AG04449 (cell line): ENCODE measurements at places on chromosomes 6 and 20.
A peak's percentile ranks its signal among the peaks of the same experiment; 100 is the strongest.

DNA sequence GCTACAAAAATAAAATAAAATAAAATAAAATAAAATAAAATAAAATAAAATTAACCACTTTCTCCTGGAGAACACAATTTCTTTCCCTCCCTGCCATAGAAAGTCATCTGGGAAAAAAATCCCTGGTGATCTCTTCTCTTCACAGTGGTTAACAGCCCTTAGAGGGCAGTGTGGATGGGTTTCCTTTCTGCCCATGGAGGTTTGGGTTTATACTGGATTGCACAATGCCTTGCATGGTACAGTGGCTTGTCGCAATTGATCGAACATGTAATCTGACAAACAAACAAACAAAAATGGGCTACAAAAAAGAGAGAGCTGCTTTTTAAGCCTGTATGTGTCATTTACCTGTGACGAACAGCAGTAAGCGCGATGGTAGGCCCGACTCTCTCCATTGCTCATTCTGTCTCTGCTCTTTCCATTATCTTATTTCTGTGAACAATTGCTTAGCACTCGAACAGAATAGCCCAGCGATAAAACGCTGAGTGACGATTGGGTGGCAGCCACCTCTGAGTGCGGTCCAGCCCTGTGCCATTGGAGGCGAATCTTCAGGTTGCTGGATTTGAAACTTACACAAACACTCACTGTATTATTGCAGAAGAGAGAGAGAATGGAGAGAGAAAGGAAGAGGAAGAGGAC, 166.1 kb downstream of the CD83 start:
- no peak for DNase-seq

- DNase-seq = no peak
Observed at GRCh38 chr20:25600632-25601031, 15.3 kb upstream of the NINL start.

DNA sequence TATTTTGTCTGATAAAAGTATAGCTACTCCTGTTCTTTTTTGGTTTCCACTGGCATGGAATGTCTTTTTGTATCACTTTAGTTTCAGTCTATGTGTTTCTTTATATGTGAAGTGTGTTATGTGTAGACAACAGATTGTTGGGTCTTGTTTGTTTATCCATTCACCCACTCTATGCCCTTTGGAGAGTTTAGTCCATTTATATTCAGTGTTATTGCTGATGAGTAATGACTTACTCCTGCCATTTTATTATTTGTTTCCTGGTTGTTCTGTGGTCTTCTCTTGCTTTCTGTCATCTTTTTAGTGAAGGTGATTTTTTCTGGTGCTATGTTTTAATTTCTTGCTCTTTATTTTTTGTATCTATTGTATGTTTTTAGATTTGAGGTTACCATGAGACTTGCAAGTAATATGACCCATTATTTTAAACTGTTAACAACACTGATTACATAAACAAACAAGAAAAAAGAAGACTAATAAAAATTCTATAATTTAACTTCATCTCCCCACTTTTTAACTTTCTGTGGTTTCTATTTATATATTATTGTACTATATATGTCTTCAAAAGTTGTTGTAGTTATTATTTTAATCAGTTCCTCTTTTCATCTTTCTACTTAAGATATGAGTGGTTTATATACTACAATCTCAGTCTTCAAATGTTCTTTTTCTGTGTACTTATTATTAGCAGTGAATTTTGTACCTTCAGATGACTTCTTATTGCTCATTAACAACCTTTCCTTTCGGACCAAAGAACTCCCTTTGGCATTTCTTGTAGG, 323.4 kb downstream of the BTBD9 start:
- DNase-seq = no peak

DNA sequence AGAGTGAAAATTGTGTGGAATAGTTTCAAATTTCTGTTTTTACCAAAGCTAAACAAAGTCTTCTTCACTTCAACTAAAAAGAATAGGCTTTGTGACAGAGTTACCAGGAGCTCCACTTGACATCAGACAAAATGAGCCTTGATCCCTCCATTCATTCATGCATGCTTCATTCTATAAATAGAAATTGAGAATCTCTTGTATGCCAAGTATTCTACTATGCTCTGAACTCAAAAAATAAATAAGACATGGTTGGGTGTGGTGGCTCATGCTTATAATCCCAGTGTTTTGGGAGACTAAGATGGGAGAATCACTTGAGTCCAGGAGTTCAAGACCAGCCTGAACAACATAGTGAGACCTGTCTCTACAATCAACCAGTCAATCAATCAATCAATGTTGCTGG, 236.6 kb upstream of the FAM83B start:
- no peak for DNase-seq

- no peak for DNase-seq
Observed at GRCh38 chr6:37547564-37548061, 47.9 kb upstream of the CCDC167 start.

GRCh38 chr6:129454488-129454887, 255.5 kb downstream of the ARHGAP18 start:
- DNase-seq = no peak

- DNase-seq = no peak
Observed at GRCh38 chr6:143609972-143610371, 67.8 kb upstream of the PHACTR2 start.

DNA sequence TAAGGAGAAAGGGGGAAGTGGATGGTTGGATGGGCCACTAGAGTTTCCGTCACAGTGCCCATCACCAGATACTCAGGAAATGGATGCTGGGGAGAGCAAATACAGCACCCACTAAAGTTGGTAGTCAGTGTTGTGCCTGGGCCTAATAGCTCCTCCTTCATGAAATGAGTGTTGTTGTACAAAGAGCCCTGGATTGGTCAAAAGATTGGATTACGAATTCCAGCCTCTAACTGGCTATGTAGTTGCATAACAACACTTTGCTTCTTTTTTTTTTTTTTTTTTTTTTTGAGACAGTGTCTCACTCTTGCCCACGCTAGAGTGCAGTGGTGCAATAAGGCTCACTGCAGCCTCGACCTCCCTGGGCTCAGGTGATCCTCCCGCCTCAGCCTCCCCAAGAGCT, 27.4 kb downstream of the KCNG1 start:
- no peak for DNase-seq

DNA sequence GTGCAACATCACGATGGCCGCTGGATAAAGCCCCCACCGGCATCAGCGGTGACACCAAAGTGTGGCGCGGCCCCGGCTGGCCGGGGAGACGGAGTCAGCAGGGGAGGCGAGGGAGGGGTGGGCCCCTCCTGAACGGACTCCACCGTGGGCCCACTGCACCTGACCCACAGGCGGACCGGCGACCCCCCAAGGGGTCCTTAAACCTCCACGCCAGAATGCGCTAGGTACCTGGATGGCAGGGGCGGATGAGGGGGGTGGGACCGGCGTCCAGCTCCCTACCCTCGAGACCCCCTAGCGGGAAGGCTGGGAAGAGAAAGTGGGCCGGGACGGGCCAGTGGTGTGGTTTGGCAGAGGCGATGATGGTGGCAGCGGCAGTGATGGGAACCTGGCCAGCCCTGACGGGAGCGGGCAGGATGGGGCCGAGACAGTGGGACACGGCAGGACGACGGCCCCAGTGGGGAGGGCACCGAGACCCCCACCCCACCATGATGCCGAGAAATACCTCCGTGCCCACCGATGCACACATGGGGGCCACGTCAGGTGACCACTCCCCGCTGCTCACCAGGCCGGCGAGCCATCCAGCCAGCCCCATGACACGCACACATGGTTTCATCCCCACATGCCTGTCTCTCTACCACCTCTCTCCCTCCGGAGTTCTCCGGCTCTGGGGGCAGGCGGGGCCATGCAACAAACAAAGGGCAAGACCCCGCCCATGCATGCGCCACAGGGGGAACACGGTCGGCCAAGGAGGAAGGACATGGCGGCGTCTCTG, 771.9 kb upstream of the DEFB115 start:
- no peak for DNase-seq

DNA sequence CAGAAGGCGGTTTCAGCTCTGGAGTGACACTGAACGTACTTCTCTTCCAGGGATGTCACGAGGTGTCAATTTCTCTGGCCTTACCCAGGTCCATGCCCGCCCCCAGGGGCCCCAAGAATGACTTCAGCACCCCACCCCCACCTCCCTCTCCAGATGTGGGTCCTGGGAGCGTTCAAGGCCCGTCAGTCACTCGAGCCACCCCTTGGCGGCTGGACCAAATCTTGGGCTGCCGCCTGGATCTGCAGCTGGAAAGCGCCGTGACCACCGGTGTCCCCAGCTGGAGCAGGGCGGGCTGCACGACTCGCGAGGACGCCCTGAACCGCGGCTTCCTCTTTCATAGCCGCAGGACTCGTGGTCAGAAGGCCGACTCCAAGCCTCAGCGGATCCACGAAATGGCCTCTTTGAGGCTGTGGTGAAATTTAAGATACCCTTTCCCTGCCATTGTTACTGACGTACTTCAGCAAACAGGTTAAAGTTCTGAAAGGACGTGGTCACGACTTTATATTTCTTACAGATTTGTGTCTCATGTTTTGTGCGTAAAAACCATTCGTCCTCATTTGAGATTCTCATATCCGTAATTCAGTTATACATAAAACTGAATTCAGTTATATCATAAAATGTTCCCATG, 29.3 kb downstream of the TRIM38 start:
- no peak for DNase-seq

- DNase-seq = no peak
Observed at GRCh38 chr6:160437775-160438174, 89.6 kb downstream of the SLC22A3 start.

DNA sequence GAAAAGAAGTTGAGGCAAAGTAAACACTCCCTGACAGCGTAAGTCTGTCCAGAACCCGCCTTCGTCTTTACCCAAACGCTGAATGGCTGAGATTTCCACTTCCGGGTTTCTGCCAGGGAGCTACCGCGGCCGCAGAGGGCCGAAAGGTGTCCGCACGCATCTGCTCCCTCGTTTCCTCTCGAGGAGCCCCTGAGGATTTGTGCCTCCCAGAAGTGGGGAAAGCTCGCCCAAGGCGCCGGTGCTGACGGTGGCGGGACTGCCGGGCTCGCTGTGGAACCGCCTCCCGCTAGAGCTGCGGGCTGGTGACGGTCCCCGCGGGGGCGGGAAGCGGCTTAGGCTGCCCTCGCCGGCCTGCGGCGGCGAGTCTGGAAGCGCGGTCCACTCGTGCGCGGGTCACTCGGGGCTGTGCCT, 1760.2 kb upstream of the DEFB115 start:
- DNase-seq = no peak

GRCh38 chr6:149095842-149096241, 221.7 kb upstream of the TAB2 start:
- no peak for DNase-seq

DNA sequence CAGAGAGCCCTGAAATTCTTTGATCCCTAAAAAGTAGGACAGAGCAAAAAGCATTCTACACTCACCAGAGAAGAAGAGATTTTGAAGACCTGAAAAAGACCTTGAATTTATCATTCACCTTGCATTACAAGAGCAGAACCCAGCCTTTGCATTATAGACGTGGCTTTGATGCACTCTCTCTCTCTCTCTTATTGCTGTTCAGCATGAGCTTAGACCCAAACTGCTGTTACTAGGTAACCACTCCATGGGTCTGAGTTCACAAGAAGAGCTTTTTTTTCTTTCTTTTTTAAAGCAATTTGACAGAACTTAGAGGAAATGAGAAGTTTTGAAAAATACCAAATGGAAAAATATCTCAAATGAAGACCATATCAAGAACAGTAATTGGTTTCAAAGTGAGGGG, 44.4 kb downstream of the COL9A1 start:
- no peak for DNase-seq

GRCh38 chr6:109184638-109185037, 89.3 kb downstream of the CEP57L1 start:
- no peak for DNase-seq

DNA sequence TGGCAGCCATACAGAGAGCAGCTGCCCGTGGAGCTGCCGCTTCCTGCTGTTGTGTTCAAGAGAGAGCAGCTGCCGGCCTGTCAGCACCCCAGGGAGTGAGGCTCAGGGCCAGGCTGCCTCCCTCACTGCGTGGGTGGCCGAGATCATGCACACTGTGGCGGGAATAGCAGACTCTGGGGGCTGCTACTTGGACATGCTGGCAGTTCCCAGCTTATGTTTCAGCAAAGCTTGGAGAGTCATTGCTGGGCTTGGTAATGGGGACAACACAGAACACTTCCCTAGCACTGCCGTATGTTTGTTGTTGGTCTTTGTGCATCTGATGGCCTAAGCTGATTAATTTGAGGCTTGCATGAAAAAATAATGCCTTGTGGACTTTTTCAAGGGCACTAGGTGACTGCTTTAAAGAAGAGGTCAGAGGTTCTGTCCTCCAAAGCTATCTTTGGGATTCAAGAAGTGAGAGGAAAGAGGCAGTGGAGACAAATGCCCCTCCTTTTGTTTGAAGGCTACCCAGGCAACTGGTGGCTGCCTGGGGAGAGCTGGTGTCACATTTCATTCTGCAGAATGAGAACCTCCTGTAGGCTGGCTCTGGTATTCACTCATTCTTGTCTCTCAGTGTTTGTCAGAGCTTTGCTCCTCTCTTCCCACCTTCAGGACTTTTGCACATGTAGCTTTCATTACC, 18.8 kb downstream of the MRAP2 start:
- DNase-seq = no peak

DNA sequence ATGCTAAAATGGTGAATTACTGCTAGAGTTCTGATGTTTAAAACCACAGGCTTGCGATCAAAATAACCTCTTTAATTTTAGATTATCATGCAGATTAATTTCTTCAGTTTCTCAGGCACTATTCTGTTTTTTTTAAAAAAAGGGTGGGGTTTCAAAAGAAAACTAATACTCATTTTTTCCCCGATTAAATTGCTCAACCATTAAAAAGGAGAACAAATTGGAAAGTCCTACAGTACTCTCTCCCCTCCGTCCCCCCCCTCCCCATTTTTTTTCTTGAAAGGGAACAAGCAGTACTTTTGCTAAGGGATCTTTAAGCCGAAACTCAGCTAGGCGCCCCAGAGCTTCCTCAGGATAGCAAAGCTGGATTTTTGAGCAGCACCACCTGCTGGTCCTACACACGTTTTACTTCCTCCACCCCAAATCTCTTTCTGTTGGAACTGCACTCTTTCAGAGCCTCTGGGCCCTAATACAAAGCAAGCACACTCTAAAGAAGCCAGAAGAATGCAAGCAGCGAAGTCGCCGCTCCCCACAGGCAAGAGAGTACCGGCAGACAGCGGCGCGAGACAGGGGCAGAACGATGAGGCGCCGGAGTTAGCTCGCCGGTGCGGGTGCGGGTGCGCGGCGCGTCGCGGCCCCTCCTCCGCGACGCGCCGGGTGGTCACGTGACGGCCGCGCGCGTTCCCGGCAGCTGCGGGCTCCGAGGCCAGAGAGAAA, at the start of gene RNF146:
Gene RNF146, plus strand, starts transcription at position 687 of the 714 bp plus-strand sequence. CDS start 13,475 bp downstream, outside the sequence.
- peak; percentile 21 for DNase-seq

GRCh38 chr6:118551063-118552053, 3.3 kb downstream of the PLN start:
- DNase-seq = peak; percentile 42

- DNase-seq = peak; percentile 12
Observed at GRCh38 chr6:11525468-11526155, 11.9 kb upstream of the TMEM170B start.
